Osteoblast (primary cell): ENCODE measurements at places on chromosomes 2 and 18. TPM values are rescaled to one million over a fixed set of nuclear protein-coding genes. Genes with fewer than 3 reads are reported as not detected.

The SCG2 gene
- 2.2 and 2.4 TPM in 2 replicates for total RNA-seq

The CIAO1 gene
- total RNA-seq = 111 and 126 TPM in 2 replicates

The ZEB2 gene
- total RNA-seq = 119 and 128 TPM in 2 replicates

The CIDEA gene
- not detected in 2 replicates for total RNA-seq

The PROKR1 gene
- not detected in 2 replicates for total RNA-seq

The HOXD9 gene
- 0.36 and 0.59 TPM in 2 replicates for total RNA-seq

The ERBB4 gene
- total RNA-seq = under 0.01 TPM in 1 of 2 replicates, not detected in the other

GRCh38 chr18:5305835-5306234 lies 10.3 kb upstream of the ZBTB14 start:
- DNase-seq = no peak

GRCh38 chr2:216222650-216223352 lies 113.7 kb downstream of the XRCC5 start:
- no peak for DNase-seq

DNA sequence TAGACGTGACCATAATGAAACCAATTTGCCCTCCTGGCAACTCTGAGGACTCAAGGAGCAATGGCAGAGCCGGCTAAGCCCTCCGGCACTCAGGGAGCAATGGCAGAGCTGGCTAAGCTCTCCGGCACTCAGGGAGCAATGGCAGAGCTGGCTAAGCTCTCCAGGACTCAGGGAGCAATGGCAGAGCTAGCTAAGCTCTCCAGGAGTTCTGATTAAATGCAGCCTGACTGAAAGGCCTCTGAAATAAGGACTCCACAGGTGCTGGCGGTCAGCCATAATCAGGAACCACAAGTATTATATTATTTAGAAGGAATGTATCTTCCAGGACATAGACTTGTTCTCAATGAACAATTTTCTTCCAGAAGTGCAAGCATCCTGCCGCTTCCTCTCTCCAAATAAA lies 65.2 kb downstream of the C2orf76 start:
- no peak for DNase-seq

GRCh38 chr2:166568409-166568808 lies 74.4 kb upstream of the SCN7A start:
- no peak for DNase-seq

GRCh38 chr2:121031568-121032340 lies 253.2 kb downstream of the TFCP2L1 start:
- no peak for DNase-seq

DNA sequence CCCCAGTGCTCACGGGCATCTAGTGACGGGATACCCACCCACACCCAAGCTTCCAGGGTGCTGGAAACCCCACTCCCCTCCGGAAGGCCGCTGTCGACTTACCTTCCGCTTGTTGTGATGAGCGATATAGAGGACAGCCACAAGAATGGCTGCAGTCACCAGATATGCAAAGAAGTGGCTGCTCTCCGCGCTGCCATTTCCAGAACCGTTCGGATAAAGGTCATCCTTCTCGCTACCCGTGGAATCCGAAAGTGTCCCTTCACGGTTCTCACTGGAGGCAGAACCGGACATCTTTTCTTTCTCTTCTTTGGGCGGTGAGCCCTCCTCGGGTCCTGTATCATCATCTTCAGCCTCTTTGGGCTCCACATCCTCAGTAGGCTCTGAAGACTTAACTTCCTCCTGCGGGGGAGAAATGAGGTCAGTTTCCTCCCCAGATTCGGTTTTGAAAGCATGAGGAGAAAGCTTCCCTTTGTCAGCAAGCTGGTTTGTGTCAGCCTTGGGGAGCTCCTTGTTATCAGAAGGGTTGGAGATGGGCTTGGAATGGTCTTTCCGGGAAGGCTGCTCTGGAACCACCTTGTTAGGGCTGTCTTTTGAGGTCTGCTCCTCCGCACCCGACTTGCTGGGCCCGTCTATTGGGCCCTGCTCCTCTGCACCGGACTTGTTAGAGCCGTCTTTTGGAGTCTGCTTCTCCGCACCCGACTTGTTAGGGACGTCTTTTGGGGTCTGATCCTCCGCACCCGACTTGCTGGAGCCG lies 1.2 kb downstream of the TGOLN2 start:
- no peak for DNase-seq

- no peak for DNase-seq
These were observed 967.8 kb downstream of the BCL11A start for GRCh38 chr2:59585655-59586054.

DNA sequence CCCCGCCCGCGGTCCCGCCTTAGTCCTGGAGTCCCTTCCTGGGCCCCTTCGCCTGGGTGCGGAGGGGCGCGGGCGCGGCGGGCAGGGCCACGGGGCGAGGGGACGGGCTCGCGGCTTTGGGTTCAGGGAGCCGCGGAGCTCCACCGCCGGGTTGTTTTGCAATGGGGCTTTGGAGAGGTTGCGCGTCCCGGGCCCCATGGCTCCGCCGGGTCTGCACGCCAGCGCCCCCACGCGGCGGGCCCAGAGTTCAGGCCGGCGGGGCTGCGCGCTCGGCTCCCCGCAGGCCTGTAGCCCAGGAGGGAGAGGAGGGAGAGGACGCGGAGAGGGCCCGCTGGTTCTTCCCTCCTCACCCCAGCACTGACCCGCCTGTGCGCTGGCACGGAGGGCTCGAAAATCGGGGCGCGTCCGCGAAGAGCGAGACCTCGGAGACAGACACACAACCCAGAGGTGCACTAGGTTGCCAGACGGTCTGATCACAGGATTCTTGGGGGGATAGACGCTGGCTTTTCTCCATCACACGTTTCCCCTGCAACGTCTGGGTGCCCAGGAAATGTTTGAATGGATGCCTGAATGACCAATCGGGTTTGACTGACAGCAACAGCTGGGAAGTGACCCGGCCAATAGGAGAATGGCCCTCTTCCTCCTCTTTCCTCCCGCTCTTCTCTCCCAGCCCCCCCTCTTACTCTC lies 4.9 kb upstream of the SIX2 start:
- peak; percentile 99 for DNase-seq

- no peak for DNase-seq
These were observed 127.9 kb downstream of the ZNF532 start for GRCh38 chr18:58992301-58993231.

DNA sequence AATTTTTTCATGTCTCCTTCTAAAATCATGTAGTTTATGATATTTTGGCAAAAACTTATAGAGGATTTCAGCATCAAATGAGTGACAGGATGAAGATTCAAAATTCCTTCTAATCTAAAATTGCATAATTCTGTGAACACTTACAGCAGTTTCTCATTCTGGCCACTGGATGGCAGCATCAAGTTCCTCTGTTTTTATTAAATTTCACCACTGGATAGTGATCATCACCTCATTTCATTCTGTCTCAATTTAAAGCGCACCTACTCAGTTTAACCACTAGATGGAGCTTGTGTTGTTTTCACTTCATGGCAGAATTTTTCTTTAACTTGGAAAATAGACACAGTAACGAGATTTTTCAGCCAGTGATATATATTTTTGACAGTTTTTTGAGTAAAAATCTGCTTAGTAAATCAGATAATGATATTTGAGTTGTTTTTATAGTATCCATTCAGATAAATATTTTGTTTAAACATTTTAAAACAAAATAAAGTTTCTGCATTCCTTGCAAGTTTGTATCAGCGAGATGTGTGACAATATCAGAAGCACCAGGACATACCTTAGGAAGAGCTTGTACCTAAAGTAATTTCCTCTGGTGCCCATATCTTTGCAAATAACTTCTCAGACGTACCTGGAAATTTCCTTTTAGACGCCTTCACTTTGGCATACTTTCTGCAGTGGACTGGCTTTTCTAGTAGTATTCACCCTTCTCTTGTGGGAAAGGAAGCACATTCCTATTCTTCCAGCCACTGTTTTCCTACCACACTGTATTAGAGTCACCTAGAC lies 94.7 kb upstream of the ARHGAP15 start:
- no peak for DNase-seq

GRCh38 chr2:172088245-172089004 lies 3.1 kb downstream of the DLX1 start:
- DNase-seq = peak; percentile 59

DNA sequence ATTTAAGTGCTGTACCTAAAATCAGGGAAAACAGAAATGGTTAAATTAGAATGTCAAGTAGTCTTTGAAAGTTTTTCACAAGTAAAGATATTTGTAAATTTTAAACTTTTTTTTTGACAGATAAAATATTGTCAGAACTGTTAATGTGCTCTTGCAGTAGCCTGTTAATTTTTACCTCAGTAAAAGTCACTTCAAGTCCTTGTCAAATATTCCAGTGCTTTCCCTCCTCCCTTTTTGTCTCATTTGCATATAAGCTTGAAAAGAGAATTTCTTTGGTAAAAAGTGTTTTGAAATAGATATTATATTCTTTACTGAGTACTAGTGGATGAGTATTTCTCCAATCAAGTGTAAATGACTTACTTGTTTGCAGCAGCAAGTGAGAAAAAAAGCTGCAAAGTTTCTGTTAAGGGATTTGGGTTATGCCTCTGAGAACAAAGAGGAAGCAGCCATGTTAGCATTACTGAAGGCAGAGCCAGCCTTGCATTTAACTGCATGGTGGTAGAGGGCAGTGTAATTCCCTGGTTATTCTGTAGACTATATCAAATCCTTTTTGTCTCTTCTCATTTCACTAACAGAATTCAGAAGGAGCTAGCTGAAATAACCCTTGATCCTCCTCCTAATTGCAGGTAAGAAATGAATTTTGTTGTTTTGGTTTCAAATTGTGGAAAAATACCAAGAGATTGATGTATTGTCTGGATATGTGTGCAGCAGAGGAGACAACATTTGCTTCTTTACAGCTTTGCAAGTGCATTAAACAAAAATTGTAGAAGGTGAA lies 3.2 kb downstream of the UBE2E3 start:
- DNase-seq = peak; percentile 80

GRCh38 chr2:120468136-120468535 lies 122.2 kb downstream of the INHBB start:
- peak; percentile 39 for DNase-seq

DNA sequence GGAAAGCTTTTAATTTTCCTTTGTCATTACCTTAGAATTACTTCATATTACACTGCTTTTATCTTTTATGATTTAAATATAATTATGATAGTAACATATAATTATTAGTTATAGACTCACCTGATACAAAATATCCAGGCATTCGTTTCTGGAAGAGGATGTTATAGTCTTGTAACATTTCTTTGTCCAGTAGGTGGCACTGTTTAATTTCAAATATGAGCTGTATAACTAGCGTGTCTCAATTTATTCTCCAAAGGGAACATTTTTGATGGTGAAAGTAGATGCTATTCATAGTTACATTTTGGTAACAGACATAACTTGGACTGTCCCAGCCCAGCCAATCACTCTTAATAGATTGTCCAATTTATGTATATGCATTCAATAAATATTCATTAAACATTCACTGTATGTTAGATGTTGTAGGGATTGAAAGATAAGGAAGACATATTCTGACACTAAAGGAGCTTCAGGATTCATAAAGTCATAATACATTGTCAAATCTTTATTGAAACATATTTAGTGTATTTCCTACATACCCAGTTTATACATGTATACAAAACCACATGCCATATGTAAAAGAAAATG lies 19.2 kb downstream of the DAW1 start:
- peak; percentile 27 for DNase-seq

DNA sequence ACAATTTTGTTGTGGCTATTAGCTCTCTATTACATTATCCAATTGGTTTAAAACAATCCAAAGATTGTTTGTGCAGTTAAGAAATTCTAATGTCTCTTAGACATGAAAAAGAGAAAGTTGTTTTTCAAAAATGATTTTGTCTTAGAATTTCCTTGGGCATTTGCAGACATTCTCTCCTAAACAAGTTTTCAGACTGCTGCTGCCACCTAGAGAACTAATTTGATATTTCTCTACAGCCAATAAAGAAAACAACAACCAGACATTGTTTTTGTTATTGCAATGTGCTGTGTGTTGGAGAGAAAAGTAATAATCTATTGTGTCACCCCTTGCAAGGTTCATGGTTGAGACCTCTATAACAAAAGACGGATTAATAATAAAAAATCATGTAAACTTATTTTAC lies 119.0 kb upstream of the SYT4 start:
- DNase-seq = no peak

- DNase-seq = no peak
These were observed 18.8 kb downstream of the ZEB2 start for GRCh38 chr2:144501118-144501517.

DNA sequence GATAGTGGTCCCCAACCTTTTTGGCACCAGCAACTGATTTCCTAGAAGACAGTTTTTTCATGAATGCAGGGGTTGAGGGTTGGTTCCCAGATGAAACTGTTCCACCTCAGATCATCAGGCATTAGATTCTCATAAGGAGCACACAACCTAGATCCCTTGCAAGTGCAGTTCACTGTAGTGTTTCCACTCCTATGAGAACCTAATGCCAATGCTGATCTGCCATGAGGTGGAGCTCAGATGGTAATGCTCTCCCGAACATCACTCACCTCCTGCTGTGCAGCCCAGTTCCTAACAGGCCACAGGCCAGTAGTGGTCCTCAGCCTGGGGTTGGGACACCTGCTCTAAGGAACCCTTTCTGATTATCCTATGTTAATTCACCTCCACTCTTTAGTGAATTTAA lies 133.5 kb downstream of the SOX11 start:
- DNase-seq = no peak

DNA sequence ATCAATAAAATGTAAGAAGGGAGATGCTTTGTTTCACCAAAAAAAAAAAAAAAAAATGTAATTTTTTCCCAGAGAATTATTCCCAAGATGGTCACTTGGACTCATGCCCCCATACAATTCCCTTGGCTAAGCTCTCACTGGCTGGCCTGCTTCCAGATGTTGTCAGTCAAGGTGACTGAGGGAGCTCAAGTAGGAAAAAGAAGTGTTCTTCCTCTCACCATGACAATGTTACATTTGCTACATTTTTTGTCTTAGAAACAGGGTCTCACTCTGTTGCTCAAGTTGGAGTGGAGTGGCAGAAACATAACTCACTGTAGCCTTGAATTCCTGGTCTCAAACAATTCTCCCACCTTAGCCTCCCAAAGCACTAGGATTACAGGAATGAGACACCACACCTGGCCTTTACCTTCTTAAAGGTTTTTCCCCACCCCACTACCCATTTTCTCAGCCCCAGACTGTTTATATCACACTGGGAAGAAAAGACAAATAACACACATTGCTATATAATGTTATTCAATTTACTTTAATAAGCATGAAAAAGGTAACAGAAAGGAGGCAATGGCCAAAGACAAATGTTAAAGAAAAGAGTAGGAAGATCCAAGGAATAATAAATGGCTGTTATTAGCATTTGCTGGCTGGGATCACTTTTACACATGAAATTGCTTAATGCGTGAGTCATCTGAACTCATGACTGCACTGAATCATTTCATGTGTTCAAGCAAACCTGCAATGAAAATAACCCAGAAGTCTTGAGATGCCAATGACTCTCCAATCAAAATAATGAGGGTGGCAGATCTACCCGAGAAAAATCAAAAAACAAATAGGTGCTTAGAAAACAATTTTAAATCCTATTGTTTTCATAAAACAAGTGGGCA lies 45.2 kb downstream of the ACVR1 start:
- peak; percentile 79 for DNase-seq

DNA sequence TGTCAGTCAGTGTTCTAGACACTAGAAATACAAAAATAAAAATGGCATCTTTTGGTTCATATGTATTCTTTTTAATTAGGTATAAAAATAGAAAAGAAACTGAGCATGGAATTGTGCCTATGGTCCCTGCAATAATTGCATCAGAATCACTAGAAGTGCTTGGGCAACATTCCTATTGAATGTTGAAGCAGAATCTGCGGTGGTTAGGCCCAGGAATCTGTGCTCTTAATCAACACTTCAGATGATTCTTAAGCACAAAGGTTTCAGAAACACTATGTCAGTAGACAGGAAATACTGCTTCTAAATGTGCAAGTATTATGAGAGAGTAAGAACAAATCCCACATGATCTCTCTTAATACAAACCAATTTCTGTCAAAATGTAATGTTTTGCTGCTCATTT lies 20.3 kb upstream of the RBBP8 start:
- peak; percentile 34 for DNase-seq
